ENCODE measurements at places on chromosomes 11 and 22. TPM values are rescaled to one million over a fixed set of nuclear protein-coding genes. Genes with fewer than 3 reads are reported as not detected.

The GSTT2B gene
- 0.73 TPM for total RNA-seq

The PRRG4 gene
- 15.8 TPM for total RNA-seq

The FAM83F gene
- total RNA-seq, result 35.3 TPM

The OR5P2 gene
- total RNA-seq, result not detected

The CHADL gene
- total RNA-seq, result 2.6 TPM

- DNase-seq, result peak; percentile 76
These were observed at the start of gene CARNS1 for GRCh38 chr11:67415501-67416304. CARNS1 (plus strand) TSS chr11:67415678; CDS start chr11:67416200, 522 bp downstream.

DNA sequence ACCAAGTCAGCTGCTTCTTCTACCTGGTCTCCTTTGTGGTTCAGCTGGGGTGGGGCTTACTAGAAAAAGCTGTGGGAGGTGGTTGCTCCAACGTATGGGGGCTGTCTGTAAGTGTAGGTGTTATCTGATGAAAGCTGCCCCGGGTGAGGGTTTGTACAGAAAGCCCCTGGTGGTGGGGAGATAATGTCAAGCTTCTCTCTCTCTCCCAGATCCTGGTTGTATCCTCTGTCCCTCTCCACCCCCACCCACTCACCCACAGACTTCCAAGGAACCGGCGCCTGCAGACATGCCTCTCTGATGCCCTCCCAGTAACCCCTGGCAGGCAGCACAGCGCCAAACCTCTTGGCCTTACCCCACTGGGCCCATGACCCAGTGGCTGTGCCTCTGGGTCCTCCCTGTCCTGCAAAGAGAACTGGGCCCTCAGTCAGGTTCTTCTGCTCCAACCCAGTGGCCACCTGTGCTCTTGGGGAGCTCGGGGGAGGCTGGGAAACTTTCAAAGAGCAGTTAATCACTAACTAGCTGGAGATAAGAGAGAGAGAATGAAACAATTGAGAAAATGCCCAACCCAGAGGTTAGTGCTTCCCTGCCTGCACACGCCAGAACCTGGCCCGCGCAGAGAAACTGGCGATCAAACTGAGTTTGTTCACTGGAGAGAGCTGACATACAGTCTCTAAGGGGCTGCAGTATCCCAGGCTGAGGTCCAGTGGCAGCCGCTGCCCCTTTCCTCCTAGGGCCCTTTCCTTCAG, 20.4 kb upstream of the EHF start:
- DNase-seq, result peak; percentile 73

DNA sequence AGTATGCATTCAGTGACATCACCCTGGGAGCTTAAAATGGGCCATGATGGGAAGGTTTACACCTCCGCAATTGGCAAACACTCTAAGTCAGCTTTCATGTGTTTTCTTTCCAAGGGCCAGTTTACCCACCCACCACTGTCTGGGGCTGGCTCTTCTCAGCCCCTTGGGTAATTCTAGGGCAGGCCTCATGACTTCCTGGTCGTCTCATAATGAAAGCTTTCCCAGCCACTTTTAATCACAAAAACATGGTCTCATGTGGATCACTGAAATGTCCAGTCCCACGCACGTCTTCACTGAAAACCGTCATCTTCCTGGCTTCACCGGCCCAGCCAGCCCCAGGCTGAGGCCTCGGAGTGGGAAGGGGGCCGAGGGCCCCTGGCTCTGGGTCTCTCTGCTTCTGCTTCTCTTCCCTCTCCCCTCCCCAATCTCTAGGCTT, 58.5 kb upstream of the ANO1 start:
- no peak for DNase-seq

DNA sequence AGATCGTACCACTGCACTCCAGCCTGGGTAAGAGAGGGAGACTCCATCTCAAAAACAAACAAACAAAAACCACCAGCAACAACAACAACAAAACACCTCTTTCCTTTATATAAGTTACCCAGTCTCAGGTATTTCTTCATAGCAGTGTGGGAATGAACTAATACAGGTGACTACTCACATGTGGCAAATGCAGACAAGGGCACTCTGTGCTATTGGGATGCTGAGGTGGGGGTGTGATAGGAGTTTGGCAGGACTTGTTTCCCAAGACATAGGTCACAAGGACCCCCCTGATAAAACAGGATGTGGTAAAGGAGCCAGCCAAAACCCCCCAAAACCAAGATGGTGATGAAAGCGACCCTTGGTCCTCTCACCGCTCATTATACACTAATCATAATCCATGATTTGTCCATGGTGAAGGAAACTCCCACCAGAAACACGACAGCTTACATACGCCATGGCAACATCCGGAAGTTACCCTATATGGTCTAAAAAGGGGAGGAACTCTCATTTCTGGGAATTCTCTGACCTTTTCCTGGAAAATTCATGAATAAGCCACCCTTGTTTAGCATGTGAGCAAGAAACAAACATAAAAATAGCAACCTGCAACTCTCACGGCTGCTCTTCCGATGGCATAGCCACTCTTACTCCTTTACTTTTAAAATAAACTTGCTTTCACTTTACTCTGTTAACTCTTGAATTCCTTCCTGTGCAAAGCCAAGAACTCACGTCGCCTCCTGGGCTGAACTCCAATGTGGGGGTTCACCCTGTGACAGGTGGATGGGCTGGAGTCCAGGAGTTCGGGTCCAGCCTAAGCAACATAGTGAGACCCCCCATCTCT, 18.8 kb upstream of the INCENP start:
- no peak for DNase-seq

DNA sequence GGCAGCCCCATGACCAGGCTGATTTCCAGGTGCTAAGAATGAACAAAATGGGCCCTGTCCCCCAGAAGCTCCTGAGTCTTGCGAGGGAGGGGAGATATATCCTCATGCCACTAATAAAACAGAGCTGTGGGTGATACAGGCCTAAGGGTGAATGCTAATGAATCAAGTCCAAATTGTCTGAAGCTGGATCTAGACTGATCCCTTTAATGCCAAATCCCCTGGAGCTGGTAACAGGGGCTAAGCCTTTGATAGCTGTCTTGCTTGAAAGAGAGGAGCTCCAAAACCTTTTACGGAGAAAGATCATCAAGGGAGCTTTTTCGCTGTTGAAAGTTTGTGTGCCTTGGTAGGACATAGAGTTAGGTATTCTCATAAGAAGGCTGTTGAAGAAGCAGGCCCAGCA, 79.7 kb downstream of the PPFIBP2 start:
- no peak for DNase-seq

- DNase-seq, result no peak
These were observed 36.2 kb upstream of the FJX1 start for GRCh38 chr11:35582033-35582432.

DNA sequence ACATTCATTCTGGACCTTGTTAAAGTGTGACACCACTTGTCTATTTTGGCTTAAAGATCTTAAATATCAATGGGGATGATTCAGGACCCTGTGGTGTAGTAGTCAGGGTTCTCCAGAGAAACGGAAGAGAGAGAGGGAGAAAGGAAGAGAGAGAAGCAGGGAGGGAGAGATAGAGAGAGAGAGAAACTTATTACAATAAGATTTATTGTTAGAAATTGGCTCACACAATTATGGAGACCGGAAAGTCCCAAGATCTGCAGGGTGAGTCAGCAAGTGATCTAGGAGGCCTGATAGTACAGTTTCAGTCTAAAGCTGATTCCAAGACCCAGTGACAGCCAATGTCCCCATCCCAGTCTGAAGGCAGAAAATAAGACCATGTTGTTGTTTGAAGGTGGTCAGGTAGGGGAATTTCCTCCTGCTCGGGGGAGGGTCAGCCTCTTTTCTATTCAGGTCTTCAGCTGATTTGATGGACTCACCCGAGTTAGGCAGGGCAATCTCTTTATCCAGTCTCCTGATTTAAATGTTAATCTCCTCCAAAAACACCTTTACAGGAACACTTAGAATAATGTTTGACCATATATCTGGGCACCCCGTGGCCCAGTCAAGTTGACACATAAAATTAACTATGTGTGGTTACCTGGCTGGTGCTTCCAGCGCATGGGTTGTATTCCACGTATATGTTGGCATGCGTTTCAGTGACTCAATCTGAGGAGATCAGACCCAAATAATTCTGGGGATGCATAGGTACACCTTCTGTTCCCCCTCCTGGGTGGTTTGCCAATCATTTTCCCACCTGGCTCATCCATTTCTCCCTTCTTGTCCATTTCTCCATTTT, 1350.5 kb downstream of the TBC1D22A start:
- no peak for DNase-seq

DNA sequence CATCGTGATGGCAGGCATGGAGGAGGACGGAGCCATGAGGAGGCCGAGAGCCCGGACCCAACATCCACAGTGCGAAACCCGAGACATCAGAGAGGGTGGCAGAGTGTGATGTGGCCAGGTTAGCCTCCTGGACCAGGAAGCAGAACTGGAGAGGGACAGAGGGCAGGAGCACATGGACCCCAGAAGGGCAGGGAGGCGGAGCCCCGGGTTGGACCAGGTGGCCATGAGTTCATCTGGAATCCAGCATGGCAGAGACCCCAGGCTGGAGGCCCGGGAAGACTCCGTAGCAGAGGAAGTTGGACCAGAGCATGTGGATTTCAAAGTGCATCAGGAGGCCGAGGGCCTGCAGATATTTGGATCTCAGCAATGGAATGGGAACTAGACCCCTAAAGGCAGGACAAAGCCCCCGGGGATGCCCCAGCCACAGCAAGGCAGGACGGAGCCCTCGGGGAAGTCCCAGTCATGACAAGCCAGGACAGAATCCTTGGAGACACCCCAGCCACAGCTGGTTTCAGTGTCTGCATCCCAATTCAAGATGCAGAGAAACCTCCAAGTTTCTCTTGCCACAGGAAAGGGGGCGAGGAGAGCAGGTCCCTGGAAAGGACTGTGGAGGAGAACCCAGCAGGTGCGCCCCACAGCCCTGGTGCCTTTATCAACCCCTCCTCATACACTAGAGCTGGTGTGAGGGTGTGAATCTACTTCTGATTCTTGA, 1393.4 kb downstream of the BRD1 start:
- no peak for DNase-seq
